ENCODE measurements at places on chromosomes 12 and 14.

DNA sequence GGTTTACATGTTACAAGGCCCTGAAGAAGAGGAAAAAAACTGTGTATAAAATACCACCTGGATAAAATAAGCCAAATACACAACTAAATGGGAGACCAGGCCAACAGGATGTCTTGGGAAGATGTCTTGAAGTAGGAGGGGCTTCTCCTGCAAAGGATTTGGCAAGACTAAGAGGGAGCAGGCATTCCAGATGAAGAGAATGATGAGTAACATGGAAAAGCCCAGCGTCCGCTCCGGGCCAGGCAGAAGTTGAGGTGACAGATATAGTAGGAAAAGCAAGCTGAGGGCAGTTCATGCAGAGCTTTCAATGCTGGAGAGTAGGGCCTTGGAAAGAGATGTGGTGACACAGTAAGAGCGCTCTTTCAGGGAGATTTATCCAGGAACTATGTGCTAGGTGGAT lies 16.1 kb upstream of the EIF4B start:
- no peak for DNase-seq

DNA sequence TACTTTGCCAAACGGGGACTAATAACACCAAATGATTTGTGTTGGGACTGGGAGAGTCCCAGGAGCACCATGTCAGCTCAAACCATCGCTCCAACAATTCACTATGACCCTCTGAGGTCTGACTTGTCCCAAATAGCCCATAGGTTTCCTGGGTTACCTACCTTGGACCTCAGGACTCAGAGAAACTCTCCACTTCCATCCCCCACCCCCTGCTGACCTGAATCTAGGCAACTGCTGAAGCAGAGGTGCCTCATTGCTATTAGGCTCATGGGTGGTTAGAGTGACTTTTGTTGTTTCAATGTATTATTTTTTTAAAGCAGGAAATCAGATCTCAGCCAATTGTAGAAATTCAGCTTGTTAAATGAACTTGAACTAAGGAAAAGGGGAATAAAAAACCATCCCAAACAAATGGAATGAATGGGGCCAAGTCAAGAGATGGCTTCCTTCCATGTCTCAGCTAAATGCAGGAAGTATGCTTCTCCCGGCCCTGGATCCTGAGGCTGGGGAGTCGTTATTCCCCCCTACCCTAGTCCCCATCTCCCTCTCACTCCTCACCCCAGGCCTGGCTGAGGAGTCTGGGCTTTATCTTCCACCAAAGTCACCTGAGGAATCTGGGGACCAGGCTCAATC lies 80.9 kb upstream of the SLC24A4 start:
- no peak for DNase-seq

DNA sequence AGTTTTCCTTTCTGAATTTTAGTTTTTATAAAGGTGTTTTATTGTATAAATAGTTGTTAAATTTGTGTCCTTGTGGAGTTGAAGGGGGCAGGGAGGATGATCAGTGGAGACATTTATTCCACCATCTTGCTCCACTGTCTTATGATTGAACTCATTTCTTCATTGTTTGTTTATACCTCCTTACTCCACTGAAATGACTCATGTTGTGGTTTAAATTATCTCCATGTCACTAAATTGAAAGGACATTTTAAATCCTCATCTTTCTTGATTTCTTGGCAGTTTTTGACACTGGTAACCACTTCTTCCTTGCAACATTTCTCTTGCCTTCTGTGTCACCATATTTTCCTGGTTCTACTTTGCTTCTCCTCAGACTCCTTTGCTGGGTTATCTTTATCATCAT lies 23.6 kb upstream of the FERMT2 start:
- DNase-seq, result no peak

DNA sequence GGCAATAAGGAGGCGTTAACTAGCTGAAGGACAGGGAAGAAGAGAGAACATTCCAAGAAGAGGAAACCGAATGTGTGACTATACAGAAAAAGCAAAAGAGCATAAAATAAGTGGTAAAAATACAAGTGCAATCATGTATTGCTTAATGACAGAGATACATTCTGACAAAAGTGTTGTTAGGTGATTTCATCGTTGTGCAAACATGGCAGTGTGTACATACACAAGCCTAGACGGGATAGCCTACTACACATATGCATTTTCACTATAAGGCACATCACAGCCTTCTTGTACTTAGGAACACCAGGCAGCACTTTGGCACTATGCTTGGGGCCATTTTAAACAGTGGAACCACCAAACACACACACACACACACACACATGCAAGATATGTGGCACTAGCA lies 299.3 kb downstream of the BCAT1 start:
- no peak for DNase-seq

DNA sequence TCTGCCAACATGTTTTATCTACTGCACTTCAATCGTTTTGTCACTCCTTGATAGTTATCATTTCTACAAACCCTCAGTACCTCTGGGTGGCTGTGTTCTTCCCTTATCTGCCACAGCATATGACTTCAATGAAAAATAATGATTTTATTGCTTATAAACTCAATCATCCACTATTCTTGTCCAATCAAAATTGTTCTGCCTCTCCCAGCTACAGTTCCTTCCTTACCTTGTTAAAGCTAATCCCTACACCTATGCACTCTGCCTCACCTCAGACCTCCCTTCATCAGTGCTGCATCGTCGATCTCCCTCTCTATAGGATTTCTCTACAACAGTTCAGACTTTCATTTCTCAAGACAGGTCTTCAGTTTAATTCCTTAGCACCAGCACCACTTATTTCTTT lies 58.8 kb downstream of the ERGIC2 start:
- no peak for DNase-seq

All from stimulated activated CD4-positive, alpha-beta T cell treated with anti-CD3 and anti-CD28 coated beads, Interleukin-2, amount 100 ng/mL, for 4 hours (primary cell).